Activated naive CD4-positive, alpha-beta T cell treated with anti-CD3 and anti-CD28 coated beads for 36 hours (primary cell): ENCODE measurements at places on chromosomes 6 and 20. TPM values are rescaled to one million over a fixed set of nuclear protein-coding genes. Genes with fewer than 3 reads are reported as not detected.

DNA sequence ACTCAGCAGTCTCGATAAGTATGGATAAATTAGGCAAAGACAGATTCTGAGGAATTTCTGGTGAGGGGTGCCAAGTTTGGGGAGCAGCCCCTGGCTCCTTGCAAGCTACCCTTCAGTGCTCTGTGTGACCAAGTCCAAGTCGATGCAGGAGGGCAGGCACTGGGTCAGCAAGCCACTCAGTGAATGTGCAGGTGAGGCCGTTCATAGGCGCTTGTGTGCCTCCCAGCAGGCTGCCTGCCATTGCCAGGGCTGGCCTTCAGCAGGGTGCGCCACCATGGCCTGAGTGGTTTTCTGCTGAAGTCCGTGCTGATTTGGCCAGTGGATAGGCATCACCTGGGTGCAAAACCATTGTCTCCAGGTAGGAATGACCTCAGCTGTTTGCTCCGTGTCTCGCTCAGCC is 3.3 kb upstream of the GNRH2 start:
- H3K4me1 ChIP-seq = peaks cover 2% of the 10 kb centered on the region
- H3K27ac ChIP-seq = no peak overlapping the region
- H3K27me3 ChIP-seq = no peaks in the 10 kb centered on the region

DNA sequence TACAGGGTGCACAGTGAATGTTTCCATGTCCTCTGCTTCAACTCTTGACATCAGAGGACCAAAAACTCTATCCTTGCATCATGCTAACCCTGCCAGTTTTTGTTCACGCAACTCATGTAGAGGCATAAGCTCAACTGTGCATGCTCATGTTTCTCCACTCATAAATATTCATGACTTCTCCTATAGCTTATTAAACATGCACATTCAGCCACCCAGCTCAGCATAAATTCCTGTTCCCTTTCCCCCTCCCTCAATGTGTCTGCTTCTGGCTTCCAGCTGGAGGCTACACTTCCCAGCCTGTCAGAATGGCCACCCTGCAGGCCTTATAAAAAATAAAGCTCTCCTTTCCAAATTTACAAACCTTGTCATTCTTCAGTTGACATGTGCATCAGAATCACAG is 154.6 kb downstream of the KIF16B start:
- no peaks in the 10 kb centered on the region for H3K4me1 ChIP-seq
- no peak overlapping the region for H3K27ac ChIP-seq
- H3K4me3 ChIP-seq = no peak overlapping the region
- H3K36me3 ChIP-seq = peaks cover 33% of the 10 kb centered on the region

Gene PAX1
- total RNA-seq = not detected

Gene BANF2
- total RNA-seq = not detected

Gene CST2
- total RNA-seq = not detected

DNA sequence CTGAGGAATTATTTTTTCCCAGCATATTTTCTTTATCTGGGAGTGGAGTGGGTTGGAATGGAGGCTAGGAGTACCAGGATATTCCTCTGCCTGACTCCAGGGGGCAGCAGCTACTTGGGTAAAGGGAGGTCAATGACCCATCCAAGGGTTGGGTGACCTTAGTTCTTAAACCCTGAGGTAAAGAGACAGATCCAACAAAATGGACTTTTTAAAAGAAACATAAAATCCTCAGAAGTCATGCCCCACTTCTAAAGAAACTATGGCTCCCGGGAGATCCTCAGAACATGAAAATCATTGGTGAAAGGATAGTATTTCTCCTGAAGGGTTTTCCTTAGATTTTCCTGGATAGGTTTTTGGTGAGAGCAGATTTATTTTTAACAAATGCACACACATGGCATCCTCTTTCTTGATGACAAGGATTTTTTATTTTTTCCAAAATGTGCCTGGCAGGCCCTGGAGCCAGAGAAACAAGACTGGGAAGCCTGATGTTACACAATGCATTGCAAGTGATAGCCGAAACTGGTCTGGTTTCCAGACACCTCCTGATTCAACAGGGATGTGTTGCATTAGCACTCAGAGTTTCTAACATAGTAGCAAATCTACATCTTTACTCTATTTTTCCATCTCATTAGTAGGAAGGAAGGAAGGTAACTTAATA is 240.9 kb upstream of the BTBD3 start:
- H3K4me3 ChIP-seq = no peak overlapping the region
- peak; percentile 19 for DNase-seq
- H3K4me1 ChIP-seq = no peaks in the 10 kb centered on the region
- H3K27ac ChIP-seq = no peak overlapping the region

GRCh38 chr6:10409233-10409721 is 5.6 kb downstream of the TFAP2A start:
- no peak overlapping the region for H3K4me3 ChIP-seq
- no peak overlapping the region for H3K27ac ChIP-seq
- no peak for DNase-seq

DNA sequence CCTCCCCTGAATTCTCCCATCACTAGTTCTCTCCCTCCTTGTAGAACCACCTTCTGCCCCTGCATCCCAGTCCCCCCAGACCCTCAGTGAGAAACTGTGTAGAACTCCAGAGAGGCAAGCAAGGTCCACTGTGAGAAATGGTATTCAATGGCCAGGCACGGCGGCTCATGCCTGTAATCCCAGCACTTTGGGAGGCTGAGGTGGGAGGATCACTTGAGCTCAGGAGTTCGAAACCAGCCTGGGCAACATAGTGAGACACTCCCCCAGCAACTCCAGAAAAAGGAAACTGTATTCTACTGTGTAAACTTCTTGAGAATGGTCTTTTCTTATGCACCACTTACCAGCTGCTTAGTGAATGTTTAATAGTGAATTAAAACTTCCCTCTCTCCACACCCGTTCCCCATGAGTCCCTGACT is 8.2 kb upstream of the CD83 start:
- H3K4me1 ChIP-seq = peaks cover 31% of the 10 kb centered on the region
- peaks cover 3% of the 10 kb centered on the region for H3K27me3 ChIP-seq
- peak overlapping the region; percentile 78 for H3K27ac ChIP-seq
- no peak for DNase-seq
- H3K4me3 ChIP-seq = peak overlapping the region; percentile 30
- H3K36me3 ChIP-seq = no peaks in the 10 kb centered on the region

Gene NKAIN2
- total RNA-seq = not detected

- H3K4me3 ChIP-seq = no peak overlapping the region
- no peaks in the 10 kb centered on the region for H3K36me3 ChIP-seq
- DNase-seq = no peak
- H3K4me1 ChIP-seq = peaks cover 8% of the 10 kb centered on the region
- H3K27me3 ChIP-seq = no peaks in the 10 kb centered on the region
- H3K27ac ChIP-seq = no peak overlapping the region
These were observed 14.4 kb upstream of the TREM2 start for GRCh38 chr6:41177287-41177686.

DNA sequence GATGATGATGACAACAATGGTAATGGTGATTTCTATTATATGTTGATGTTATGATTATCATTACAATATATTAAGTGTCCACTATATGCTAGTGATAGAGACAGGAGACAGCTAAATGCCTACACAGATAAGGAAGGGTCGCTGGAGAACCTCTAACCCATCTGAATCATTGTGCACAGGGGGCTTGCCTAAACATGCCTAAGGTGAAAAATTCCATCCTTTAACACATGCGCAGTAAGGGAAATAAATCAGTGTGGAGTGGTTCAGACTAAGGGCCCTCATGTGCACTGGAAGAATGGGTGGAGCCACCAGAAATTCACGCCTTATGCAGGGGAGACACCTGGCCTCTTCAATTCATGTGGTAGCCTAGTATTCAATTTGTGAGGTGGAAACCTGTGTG is 120.4 kb downstream of the TPBG start:
- H3K4me1 ChIP-seq = no peaks in the 10 kb centered on the region
- no peaks in the 10 kb centered on the region for H3K27me3 ChIP-seq
- DNase-seq = no peak
- H3K4me3 ChIP-seq = no peak overlapping the region
- H3K36me3 ChIP-seq = no peaks in the 10 kb centered on the region
- H3K27ac ChIP-seq = no peak overlapping the region

Gene APMAP
- 46.9 TPM for total RNA-seq

- no peak for DNase-seq
- H3K27me3 ChIP-seq = no peaks in the 10 kb centered on the region
- peaks cover 32% of the 10 kb centered on the region for H3K36me3 ChIP-seq
- no peak overlapping the region for H3K27ac ChIP-seq
- H3K4me1 ChIP-seq = peaks cover 17% of the 10 kb centered on the region
These were observed 56.6 kb upstream of the SAMHD1 start for GRCh38 chr20:37007898-37008649.

- DNase-seq = no peak
- no peak overlapping the region for H3K4me3 ChIP-seq
These were observed 76.1 kb downstream of the RNF182 start for GRCh38 chr6:14000901-14001300.

Gene VIP
- total RNA-seq = not detected

Gene DSN1
- total RNA-seq = 24.7 TPM

Gene SLC24A3
- total RNA-seq = not detected

- peaks cover 2% of the 10 kb centered on the region for H3K27me3 ChIP-seq
- no peak overlapping the region for H3K27ac ChIP-seq
- H3K4me1 ChIP-seq = no peaks in the 10 kb centered on the region
- H3K4me3 ChIP-seq = no peak overlapping the region
- H3K36me3 ChIP-seq = no peaks in the 10 kb centered on the region
These were observed 88.2 kb upstream of the DST start for GRCh38 chr6:56730663-56731529.

Gene NOTCH4
- not detected for total RNA-seq

Gene BMP2
- not detected for total RNA-seq

GRCh38 chr20:40291493-40292135 is 397.4 kb downstream of the MAFB start:
- H3K4me3 ChIP-seq = no peak overlapping the region
- no peak overlapping the region for H3K27ac ChIP-seq
- no peak for DNase-seq
- H3K4me1 ChIP-seq = no peaks in the 10 kb centered on the region

DNA sequence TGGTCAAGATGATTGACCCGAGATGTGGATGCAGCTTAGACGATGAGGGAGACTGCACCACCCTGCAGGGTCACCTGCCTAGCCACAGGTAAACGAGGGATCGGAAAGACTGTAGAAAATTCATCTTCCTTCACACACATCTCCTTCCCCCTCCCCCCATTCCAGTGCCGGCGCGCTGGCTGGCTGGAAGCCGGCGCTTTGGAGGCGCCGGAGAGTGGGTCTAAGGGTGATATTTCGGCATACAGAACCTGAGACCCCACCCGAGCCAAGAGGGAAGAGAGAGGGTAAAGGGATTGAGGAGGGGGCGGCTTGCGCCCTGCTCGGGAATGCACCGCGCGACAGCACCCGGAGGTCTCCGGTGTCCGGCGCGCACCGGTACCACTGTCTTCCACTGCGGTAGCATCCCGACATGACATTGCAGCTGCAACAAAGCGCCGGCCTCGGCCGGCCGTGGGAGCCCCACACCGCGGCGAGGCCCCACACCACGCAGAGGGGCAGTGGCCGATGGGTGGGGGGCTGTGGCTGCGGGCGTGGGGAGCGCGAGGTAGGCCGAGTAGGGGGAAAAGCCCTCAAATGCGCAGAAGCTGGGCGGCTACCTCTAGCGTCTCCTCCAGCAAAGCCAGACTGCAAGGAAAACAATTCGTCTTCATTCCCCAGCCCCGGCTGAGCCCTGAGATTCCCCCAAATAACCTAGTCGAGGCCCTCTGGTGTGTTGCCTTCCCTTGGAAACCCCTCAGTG is 984 bp downstream of the TNFRSF21 start:
- peak overlapping the region; percentile 65 for H3K4me3 ChIP-seq
- H3K27me3 ChIP-seq = peaks cover 43% of the 10 kb centered on the region
- no peak overlapping the region for H3K27ac ChIP-seq

GRCh38 chr20:588476-588875 is 21.6 kb downstream of the TCF15 start:
- no peak for DNase-seq
- H3K4me3 ChIP-seq = no peak overlapping the region
- H3K4me1 ChIP-seq = no peaks in the 10 kb centered on the region
- H3K36me3 ChIP-seq = no peaks in the 10 kb centered on the region
- peaks cover 7% of the 10 kb centered on the region for H3K27me3 ChIP-seq

- H3K4me1 ChIP-seq = no peaks in the 10 kb centered on the region
- DNase-seq = no peak
- H3K36me3 ChIP-seq = no peaks in the 10 kb centered on the region
- no peak overlapping the region for H3K4me3 ChIP-seq
These were observed 17.8 kb upstream of the TCF21 start for GRCh38 chr6:133871131-133871530.

GRCh38 chr6:26272171-26272637 is 92.8 kb upstream of the BTN3A2 start:
- peaks cover 3% of the 10 kb centered on the region for H3K36me3 ChIP-seq
- H3K27me3 ChIP-seq = peaks cover 5% of the 10 kb centered on the region
- DNase-seq = peak; percentile 59

Gene MYCT1
- total RNA-seq = not detected

DNA sequence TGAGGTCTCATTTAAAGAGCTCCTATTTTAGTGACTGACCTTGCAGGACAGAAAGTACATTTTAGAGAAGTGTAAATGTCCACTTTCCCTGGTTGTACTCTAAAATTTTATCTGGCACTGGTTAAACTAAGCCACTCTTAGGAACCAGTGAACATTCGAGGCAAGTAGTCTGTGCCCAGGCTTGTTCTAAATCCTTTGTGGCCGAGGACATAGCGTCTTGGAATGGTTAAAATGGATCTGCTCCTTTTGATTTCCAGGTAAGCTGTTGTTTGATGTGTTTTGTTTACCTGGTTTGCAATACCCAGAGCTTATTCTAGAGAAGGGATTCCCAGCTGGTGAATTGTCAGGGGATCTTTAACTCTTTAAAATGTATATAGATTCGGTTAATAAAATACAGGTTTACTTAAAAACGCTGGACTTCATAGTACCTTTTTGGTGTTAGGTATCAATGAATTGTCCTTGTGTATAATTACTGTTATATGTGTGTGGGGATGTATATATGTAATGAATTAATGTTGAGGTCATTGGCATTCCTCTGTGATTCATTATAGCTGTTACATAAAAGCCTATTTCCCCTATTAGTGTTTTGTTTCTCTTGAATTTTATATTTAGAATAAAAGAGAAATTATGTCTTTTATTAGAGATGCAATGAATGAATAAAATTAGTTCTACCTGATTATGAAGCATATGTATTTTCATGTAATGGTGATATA is 15.8 kb downstream of the SNX9 start:
- no peak for DNase-seq
- H3K4me3 ChIP-seq = no peak overlapping the region
- H3K27ac ChIP-seq = no peak overlapping the region
- no peaks in the 10 kb centered on the region for H3K27me3 ChIP-seq
- peaks cover 16% of the 10 kb centered on the region for H3K36me3 ChIP-seq

GRCh38 chr6:72740135-72740534 is 118.3 kb downstream of the KCNQ5 start:
- H3K36me3 ChIP-seq = peaks cover 5% of the 10 kb centered on the region
- no peak overlapping the region for H3K4me3 ChIP-seq
- H3K4me1 ChIP-seq = peaks cover 30% of the 10 kb centered on the region
- no peaks in the 10 kb centered on the region for H3K27me3 ChIP-seq
- peak overlapping the region; percentile 4 for H3K27ac ChIP-seq

- H3K4me1 ChIP-seq = no peaks in the 10 kb centered on the region
- H3K36me3 ChIP-seq = no peaks in the 10 kb centered on the region
- no peak overlapping the region for H3K27ac ChIP-seq
- DNase-seq = no peak
- H3K27me3 ChIP-seq = no peaks in the 10 kb centered on the region
These were observed 11.1 kb upstream of the ITPR3 start for GRCh38 chr6:33610067-33610466.

Gene RPS21
- total RNA-seq = 2,995 TPM

GRCh38 chr6:13787137-13787536 is 27.2 kb downstream of the MCUR1 start:
- peak overlapping the region; percentile 14 for H3K4me3 ChIP-seq
- no peaks in the 10 kb centered on the region for H3K27me3 ChIP-seq
- peaks cover 17% of the 10 kb centered on the region for H3K36me3 ChIP-seq
- peak; percentile 75 for DNase-seq
- H3K27ac ChIP-seq = peak overlapping the region; percentile 79

Gene CTCFL
- total RNA-seq = not detected

Gene IL20RA
- total RNA-seq = not detected

Gene HEBP2
- total RNA-seq = 50.8 TPM
